Cerebellar nuclear complex (tissue), 1 donor: ENCODE measurements at places on chromosomes 1 and 21.

DNA sequence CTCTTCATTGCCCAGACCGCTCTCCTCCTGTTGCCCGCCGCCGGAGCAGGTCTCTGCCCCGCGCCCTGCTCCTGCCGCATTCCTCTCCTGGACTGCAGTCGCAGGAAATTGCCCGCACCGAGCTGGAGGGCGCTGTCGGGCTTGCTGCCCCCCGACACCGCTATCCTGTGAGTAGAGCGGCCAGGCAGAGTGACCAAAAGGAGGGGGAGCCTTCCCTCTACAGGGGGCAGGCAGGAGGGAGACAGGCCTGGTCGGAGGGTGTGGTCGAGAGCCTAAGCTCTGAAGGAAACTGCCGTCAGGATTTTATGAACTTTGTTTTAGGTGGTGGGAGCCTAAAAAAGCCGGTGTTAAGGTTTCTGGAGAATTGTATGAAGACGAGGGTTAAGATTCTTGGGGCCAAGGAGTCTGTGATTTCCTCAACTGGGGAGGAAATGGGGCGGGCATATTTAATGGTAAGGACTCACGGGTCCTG, 517 bp downstream of the LRIG2 start:
- DNase-seq = no peak

- no peak for DNase-seq
Measured at GRCh38 chr1:169517558-169518186, 31.9 kb upstream of the SLC19A2 start.

DNA sequence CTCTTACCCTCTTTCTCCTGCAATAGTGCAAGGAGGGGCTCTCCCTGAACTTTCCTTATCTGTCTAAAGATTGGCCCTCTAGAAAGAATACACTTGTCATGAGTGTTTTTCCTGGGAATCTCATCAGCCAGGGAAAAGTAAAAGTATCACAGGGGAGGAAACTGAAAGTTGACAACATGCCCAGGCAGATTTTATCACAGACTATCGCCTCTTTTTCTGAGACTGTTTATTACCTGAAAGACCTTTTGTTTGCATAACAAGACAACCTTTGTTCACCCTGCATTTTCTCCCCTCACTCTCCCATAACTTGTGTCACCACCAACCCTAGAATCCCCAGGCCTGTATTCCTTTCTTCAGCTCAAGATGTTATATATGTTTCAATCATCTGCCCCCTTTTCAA, 794.7 kb upstream of the ADAMTS5 start:
- no peak for DNase-seq

DNA sequence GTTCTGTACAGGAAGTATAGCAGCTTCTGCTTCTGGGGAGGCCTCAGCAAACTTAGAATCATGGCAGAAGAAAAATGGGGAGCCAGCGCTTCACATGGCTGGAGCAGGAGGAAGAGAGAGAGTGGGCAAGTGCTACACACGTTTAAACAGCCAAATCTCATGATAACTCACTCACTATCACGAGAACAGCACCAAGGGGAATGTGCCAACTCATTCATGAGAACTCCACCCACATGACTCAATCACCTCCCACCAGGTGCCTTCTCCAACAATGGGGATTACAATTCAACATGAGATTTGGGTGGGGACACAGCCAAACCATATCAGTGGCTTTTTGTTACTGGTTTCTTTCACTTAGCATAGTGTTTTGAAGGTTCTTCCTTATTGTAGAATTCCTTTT, 138.6 kb downstream of the SYT14 start:
- DNase-seq = no peak

- no peak for DNase-seq
Measured at GRCh38 chr1:150881331-150882070, 5.1 kb upstream of the ARNT start.

DNA sequence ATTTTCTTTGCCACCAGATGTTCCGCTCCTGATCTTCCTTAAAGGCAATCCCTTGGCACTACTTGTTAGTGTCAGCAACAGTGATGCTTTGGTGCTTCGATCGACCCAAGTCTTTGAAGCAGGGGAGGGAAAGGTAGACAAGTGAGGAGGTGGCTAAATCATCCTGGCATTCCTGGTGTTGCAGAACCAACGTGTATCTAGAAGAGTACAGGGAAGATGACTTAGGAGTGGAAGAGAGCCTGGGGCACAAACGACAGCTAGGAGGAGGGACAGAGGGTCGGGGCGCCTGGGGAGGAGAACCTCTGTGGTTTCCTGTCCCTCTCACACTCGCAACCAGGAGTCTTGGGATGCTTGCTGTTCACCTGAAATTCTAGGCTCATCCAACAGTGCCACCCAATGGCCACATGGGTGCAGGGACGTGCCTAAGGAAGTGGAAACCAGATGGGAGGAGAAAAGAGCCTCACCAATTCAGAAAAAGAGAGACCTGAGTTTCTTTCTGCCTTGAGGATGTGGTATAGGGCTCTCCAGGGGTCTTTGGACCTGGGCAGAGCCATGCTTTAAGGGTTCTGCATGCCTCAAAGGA, 9.5 kb upstream of the KCNA2 start:
- DNase-seq = no peak

GRCh38 chr1:112304612-112305011, 91.4 kb upstream of the CTTNBP2NL start:
- DNase-seq = no peak

DNA sequence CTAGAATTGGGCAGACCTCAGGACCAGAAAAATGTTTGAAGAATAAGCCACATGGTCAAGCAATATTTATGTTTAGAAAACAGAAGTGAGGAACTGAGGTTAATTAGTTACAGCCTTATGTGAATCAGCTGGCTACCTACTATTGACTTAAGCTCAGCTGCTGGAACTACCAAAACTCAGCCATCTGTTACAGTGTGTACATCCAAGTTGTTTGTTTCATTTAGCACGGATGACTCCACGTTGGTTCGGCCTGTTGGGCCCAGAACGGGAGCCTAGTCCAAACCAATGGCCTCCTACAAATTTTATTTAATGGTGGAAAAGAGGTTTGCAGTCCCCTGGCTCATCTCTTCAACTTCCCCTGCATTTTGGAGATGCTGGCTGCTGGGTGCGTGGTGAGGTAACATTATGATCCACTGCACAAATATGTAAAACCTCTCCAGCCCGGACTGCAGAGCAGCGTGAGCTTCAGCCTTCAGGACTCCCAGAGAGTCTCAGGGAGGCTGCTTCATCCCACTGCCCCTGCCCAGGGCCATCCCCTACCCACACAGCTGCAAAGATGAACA, 143.4 kb downstream of the ZZZ3 start:
- no peak for DNase-seq

- DNase-seq = no peak
Measured at GRCh38 chr1:241114699-241115233, 242.2 kb downstream of the RGS7 start.

DNA sequence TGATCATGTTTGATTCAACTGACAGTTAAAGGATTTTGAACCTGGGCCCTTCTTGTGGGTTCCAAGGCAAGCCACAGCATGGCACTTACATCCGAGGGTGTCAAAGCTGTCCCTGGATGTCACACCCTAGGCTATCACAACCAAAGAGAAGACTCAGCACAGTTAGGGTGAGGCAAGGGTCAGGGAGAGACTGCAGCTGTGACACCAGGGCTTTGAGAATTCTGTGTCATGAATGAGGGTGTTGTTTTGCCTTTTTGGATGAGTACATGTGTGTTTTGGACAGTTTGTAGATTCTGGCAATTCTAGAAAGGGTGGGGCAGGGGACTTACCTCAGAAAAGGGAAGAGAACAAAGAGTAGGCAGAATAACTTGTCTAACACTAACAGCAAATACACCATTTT, 37.8 kb upstream of the ZNF326 start:
- DNase-seq = no peak

DNA sequence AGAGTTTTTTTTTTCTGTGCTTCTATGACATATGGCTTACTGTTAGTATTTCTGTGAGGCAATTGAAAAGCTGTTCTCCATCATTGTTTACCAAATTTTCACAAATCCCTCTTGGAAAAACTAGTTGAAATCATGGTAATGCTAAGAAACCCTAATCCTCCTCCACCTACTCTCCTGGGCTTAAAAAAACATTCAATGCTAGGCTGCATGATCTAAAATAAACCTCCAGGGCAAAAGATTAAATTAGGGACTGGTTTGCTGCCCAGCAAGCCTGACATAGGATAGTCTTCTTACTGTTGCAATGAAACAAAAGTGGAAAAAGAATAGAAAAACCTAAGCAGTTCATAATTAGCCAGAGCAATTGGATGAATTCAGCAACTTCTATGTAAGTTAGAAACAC, 16.1 kb downstream of the C1orf52 start:
- DNase-seq = no peak

GRCh38 chr1:172905452-172905851, 145.3 kb downstream of the TNFSF18 start:
- no peak for DNase-seq

GRCh38 chr21:26751305-26751704, 93.9 kb downstream of the ADAMTS1 start:
- DNase-seq = no peak

DNA sequence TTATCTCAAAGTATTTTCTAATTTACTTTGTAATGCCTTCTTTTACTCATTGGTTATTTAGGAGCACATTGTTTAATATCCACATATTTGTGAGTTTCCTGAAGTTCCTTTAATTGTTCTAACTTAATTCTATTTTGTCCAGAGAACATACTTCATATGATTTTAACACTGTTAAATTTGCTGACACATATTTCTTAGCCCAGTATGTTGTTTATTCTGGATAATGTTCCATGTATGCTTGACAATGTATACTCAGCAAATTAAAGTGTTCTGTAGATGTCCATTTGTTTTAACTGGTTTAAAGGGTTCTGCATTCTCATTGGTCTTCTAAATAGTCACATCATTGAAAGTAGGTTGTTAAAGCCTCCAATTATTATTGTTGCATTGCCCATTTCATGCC, 643.7 kb upstream of the NR5A2 start:
- DNase-seq = no peak

DNA sequence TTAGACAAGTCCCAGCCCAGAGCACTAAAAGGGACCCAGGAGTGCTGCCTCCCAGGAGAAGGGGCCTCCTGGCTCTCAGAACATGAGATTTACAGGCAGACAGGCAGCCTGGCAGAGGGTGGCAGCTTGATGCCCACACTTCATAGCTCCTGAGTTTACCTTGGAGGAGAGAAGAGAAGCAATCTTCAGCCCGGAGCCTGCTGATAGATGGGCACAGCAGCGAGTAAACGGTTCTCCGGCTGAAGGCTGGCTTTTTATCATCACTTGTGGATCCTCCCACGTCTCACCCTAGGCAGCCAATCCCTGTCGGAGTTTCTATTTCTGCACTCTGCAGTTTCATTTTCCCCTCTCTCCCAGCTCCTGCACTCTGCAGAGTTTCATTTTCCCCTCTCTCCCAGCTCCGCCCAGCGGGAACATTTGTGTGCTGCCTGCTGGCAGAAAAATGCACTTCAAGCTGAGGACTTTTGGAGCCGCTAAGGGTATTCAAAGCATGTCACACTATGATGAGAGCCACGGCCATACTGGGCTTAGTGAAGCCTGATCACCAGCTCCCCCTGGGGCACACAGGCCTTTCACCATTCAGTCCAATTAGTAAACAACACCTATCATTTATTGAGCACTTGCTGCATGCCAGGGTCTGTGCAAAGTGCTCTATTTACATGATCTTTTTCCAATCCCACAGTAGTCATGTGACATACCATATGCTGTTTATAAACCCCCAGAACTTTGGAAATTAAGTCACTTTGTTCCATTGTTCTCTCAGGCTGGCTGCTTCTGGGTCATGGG, at the start of gene IFI6:
IFI6 (minus strand) TSS at position 229 of the 786 bp plus-strand sequence. CDS start 2,878 bp downstream, outside the sequence.
- peak; percentile 90 for DNase-seq

GRCh38 chr1:84887261-84887934, 5.6 kb downstream of the LPAR3 start:
- DNase-seq = no peak

DNA sequence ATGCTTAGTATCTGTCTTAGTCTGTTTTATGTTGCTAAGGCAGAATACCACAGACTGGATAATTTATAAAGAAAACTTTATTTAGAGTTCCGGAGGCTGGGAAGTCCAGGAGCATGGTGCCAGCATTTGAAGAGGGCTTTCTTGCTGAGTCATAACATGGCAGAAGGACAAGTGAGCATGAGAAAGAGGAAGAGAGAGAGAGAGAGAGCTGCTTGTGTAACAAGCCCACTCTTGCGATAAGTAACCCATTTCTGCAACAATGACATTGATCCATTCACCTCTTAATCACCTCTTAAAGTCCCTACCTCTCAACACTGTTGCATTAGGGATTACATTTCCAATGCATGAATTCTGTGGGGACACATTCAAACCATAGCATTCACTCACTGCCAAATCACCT, 11.7 kb upstream of the MYOCOS start:
- no peak for DNase-seq

DNA sequence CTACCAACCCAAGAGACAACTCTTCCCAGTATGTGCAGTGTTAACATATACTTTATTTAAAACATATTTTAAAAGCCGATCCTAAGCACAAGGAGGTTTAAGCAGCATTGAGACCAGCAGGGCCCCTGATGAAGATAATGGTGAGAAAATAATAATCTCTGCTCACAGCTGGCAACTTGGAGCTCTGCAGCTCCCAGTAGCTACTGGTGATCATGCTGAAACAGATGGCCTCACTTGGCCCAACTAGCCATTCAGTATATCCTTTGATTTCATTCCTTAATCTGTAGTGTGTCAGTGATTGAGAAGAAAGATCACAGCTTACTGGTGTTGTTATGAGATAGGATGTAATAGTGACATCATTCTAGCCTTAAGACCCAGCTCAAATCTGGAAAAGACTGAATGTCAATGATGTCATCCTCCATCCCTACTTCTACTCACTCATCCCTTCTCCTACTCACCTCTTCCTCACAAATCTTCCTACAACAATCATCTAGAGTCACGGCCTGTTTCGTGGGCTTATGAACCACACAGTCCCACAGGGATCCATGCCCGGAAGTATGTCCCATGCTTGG, 817.9 kb downstream of the PLA2G4A start:
- no peak for DNase-seq

- DNase-seq = no peak
Measured at GRCh38 chr1:201786824-201787223, 42.1 kb upstream of the IPO9 start.

GRCh38 chr1:113333056-113333455, 57.3 kb upstream of the MAGI3 start:
- DNase-seq = no peak

DNA sequence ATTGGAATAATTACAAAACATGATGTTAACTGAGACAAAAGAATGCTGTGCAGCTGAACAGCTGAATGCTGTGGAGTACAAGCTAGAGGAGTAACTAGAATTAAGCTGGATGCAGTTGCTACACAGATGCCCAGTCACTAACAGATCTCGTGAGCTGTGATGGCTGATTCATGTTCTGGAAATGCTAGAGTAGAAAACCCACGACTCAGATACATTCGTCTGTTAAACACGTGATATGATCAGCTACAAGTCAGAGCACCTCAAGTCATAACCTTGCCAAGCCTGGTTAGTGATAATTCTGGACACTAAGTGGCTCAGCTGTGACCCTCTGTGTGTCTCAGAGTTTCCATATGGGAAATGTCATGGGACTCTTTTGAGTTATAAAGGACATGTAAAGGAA, 89.7 kb upstream of the ESRRG start:
- no peak for DNase-seq
